Hair follicle dermal papilla cell (primary cell): ENCODE measurements at places on chromosomes 7 and 10. TPM values are rescaled to one million over a fixed set of nuclear protein-coding genes. Genes with fewer than 3 reads are reported as not detected.

The GIMAP7 gene
- not detected in 2 replicates for total RNA-seq

The GIMAP4 gene
- not detected in 2 replicates for total RNA-seq

The PNLIP gene
- not detected in 2 replicates for total RNA-seq

The NXPH1 gene
- total RNA-seq = not detected in 2 replicates

The HILPDA gene
- 15.4 and 22.4 TPM in 2 replicates for total RNA-seq

The CUBN gene
- total RNA-seq = 11.5 and 13.8 TPM in 2 replicates

The NUTM2D gene
- 1.7 and 2.3 TPM in 2 replicates for total RNA-seq

The C1QL3 gene
- not detected in 2 replicates for total RNA-seq

The NKX1-2 gene
- 0.16 TPM in 1 of 2 replicates, not detected in the other for total RNA-seq

The HOXA10 gene
- not detected in 2 replicates for total RNA-seq

The RBM20 gene
- total RNA-seq = 0.12 and 0.16 TPM in 2 replicates

The GIMAP5 gene
- total RNA-seq = under 0.01 TPM in 1 of 2 replicates, not detected in the other

The NUPR2 gene
- total RNA-seq = not detected in 2 replicates

The MSANTD7 gene
- 12.9 and 13.6 TPM in 2 replicates for total RNA-seq

The EPO gene
- not detected in 2 replicates for total RNA-seq

The SLC39A12 gene
- total RNA-seq = not detected in 2 replicates

The TLX1 gene
- total RNA-seq = not detected in 2 replicates

The MKI67 gene
- total RNA-seq = 4.1 and 7.0 TPM in 2 replicates

The PCGF5 gene
- total RNA-seq = 32.8 and 42.7 TPM in 2 replicates

The WDR11 gene
- total RNA-seq = 76.7 and 87.8 TPM in 2 replicates

The VWDE gene
- 0.65 TPM in 1 of 2 replicates, not detected in the other for total RNA-seq

The TFEC gene
- total RNA-seq = under 0.01 and 0.16 TPM in 2 replicates

The DBF4 gene
- total RNA-seq = 7.8 and 14.0 TPM in 2 replicates

The SFRP4 gene
- 0.16 and 0.36 TPM in 2 replicates for total RNA-seq

The GBX1 gene
- not detected in 2 replicates for total RNA-seq

The WEE2 gene
- total RNA-seq = under 0.01 TPM in 1 of 2 replicates, not detected in the other

The PAX2 gene
- total RNA-seq = not detected in 2 replicates

The LEP gene
- total RNA-seq = 3.1 and 4.1 TPM in 2 replicates

The LGI1 gene
- 0.12 TPM in 1 of 2 replicates, not detected in the other for total RNA-seq

The TRIM8 gene
- total RNA-seq = 101 and 104 TPM in 2 replicates

The SLC26A3 gene
- total RNA-seq = not detected in 2 replicates

The ERVW-1 gene
- not detected in 2 replicates for total RNA-seq

The TACC2 gene
- 7.0 and 9.7 TPM in 2 replicates for total RNA-seq

The SUN3 gene
- not detected in 2 replicates for total RNA-seq

The ANKIB1 gene
- 66.3 and 71.7 TPM in 2 replicates for total RNA-seq

The CTNNA3 gene
- under 0.01 and 0.24 TPM in 2 replicates for total RNA-seq

The VWA2 gene
- total RNA-seq = 0.16 TPM in 1 of 2 replicates, not detected in the other

The LAMB1 gene
- total RNA-seq = 431 and 535 TPM in 2 replicates

The HECW1 gene
- total RNA-seq = 2.3 and 3.4 TPM in 2 replicates

The FZD1 gene
- 43.2 and 43.6 TPM in 2 replicates for total RNA-seq

The AZGP1 gene
- 0.12 TPM in 1 of 2 replicates, not detected in the other for total RNA-seq

The TMEM176A gene
- 0.12 and 13.8 TPM in 2 replicates for total RNA-seq

The CRYGN gene
- total RNA-seq = 0.16 and 0.61 TPM in 2 replicates

The RAB19 gene
- not detected in 2 replicates for total RNA-seq
